Activated naive CD8-positive, alpha-beta T cell treated with anti-CD3 and anti-CD28 coated beads, Interleukin-2, amount 10 ng/mL, durations not matched to agents 7 days and 5 days (primary cell): ENCODE measurements at places on chromosomes 2 and 18. TPM values are rescaled to one million over a fixed set of nuclear protein-coding genes. Genes with fewer than 3 reads are reported as not detected.

GRCh38 chr2:17821080-17821479, 4.8 kb downstream of the MSGN1 start:
- no peak for DNase-seq

DNA sequence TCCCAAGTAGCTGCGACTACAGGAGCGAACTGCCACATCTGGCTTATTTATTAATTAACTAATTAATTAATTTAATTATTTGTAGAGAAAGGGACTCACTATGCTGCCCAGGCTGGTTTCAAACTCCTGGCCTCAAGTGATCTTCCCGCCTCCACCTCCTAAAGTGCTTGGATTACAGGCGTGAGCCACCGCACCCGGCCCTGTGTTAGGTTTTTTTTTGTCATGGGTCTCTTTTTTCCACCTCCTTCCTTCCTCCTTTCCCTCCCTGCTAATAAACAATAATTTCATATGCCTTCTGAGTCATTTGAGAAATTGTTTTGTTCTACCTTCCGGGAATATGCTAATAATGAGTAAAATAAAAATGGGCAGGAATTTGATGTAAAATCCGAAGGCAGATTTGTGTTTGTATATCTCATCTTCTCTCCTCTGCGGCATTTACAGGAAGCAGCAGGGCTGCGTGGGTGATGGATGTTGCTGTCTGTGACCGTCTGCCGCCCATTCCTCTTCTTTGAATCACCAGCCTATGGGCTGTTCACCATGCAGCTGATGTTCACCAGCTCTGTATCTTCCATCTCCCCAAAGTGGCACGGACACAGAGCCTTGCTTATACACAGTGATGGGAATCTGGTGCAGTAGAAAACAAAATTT, 89.9 kb downstream of the ACSL3 start:
- DNase-seq, result no peak

DNA sequence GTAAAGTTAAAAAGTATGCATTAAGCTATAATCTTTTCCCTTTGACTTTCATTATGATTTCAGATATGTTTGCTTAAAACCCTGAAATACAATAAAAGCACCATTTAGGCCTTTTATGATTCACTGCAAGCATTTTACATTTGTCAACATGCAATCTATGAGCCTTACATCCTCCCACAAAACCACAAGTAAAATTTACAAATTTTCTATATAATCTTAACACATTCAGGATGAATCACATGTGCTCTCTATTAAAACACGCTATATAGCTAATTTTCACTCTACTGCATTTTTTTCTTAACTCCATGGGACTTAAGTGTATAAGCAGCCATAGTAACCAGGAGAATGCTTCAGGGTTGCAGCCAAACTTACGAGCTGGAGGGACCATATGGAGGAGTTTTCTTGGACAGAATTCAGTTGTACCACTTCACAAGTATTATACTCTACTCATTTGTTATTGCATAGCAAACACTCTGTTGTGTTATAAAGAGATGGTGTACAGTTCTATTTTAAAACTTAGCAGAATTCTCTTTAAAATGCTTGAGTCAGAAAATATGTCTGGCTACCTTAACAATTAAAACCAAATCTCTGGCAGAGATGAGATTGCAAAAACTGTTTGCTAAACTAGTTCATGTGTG, 293.2 kb downstream of the ALK start:
- no peak for DNase-seq

MATN3 gene
- total RNA-seq, result not detected
